NCI-H526 treated with DMSO at 0.1 percent for 48 hours (cell line): ENCODE measurements at places on chromosomes 2 and 18.

- no peak for DNase-seq
Observed at GRCh38 chr18:70190529-70190928, 15.0 kb downstream of the RTTN start.

GRCh38 chr18:7626922-7627440 lies 59.9 kb downstream of the PTPRM start:
- no peak for DNase-seq

DNA sequence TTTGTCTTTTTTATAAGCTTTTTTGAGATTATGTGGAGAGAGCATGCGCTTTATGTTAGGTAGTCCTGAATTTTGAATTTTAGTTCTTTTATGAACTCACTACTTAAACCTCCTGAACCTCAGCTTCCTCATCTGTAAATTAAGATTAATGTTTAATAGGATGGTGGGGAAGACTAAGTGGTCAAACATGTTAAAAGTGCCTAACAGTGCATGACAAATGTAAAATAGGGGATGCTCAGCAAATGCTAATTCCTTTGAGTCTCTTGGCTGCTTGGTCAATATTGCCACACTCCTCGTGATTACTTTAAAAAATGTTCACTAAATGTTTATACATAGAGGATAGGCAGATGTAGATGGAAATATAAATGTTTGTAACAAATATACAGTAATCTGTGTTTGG lies 6.8 kb downstream of the BIRC6 start:
- no peak for DNase-seq

DNA sequence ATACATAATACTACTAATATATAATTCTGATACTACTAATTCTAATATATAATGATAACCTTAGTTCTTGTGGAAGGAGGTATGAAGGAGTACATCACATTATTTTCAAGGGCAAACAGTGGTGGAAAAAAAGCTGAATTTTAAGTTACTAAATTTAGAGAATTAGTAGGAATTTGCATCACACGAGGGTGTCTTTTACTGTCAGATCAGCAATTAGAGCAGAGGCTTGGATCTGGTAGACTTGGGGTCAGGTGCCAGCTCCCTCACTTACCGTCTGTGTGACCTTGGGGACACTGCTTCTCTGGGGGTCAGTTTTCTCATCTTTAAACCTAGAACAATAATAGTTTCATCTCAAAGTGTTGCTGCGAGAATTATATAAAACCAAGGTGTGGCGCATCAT lies 114.1 kb upstream of the NEDD4L start:
- no peak for DNase-seq

DNA sequence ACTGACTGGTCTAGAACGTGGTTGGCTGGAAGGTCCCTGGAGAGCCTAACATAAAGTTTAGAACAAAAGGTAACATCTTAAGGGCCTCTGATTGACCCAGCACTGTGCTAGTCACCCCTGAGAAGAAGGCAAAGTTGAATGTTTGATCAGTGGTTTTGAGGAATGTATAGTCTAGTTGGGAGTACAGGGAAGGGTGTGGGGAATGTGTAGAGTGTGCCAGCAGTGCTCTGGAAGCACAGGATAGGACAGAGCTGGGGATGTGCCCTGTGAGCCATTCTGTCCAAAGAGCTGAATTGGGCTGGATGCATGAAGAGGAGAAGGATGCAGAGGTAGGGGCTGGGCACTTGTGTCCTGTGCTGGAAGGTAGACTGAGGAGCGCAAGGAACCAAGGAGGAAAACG lies 41.0 kb upstream of the DOCK10 start:
- no peak for DNase-seq

DNA sequence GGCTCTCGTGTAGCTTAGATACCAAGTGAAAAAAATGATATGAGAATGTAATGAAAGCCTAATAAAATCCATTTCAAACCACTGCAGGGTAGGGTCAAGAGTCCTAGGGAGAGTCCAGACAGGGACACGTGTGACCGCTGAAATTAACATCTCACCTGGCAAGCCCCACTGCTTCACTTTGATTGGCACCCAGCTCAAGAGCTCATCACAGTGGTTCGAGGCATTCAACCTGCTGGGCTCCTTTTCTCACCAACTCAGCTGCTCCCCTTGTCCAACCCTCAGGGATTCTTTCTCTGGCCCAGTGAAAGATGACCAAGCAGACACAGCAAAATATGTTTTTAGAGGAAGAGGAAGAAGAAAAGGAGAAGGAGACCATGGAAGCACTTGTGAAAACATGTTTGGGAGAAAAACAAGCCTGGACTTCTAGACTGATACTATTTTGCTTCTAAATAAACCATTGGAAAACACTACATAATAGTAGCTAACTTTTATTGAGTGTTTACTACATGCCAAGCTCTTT lies 49.2 kb upstream of the CREB1 start:
- DNase-seq, result no peak

DNA sequence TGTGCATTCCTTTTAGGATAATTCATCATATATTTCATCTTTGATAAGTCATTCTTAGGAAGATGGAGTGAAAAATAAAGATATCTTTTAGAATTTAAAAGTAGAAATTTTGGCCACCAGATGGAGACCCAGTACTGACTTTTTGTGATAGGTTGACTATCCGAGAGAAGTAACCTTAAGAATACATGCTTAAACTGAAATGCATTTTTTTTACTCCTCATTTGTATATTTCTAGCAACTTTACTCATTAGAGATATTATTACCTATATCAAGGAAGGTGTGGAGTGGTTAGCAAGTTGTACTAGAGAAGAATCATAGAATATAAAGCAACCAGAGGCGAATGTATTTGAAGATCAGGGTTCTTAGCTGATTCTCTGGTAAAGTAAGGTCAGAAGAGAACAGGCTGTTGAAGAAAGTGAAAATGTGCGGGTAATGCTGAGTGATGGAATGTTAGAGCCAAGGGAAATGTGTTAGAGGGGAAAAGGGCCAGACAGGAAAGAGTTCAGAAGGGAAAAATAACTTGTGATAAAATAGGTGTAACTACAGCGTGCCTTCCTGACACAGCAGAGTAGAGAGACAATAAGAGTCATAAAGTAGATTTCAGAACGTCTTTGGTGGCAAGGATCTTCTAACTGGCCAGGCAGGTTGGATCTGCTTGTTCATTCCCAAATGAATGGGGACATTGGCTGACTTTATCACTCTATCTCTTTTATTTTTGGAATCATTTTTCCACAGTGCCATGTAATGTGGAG lies 52.3 kb downstream of the TDRD15 start:
- DNase-seq, result no peak

DNA sequence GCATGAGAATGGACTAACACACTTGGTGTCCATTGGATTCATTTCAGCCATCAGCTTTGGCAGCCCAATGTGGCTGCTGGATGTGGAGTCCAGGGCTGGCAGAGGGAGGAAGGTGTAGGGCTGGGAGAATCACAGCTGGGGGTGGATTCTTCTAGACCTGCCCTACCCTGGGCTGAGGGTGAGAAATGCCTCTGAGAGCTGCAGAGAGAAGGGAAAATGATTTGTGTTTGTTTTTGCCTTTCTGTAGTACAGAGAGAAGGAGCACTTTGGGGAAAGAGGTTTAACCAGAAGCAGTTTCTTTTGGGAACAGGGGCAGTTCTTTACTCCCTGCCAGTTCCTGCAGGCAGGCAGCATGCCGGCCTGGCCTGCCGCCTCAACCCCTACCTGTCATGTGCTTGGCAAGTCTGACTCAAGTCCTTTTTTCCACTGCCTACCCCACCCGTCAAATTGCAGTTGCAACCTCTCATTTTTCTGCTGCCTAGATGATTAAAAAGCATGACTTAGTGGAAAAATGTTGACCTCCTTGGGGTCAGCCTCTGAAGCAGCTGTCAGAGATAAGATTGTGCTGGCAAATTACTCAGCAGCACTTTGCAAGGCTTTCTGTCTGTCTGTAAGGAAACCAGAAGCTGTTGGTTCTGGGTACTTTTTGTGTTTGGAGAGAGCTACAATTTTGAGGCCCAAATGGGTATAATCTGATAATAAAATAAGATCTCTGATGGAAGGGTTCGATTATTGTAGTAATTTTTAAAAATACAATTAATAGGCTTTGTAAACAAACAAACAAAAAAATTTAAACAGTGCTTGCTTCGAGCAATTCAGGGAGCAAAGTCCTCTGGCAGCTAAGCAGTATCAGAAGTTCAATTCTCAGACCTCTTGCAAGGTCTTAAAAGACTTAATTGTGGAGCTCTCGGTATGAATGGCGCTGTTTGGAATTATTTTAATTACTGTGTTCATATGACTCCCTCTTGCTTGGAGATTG lies 21.7 kb downstream of the LBH start:
- DNase-seq, result no peak

DNA sequence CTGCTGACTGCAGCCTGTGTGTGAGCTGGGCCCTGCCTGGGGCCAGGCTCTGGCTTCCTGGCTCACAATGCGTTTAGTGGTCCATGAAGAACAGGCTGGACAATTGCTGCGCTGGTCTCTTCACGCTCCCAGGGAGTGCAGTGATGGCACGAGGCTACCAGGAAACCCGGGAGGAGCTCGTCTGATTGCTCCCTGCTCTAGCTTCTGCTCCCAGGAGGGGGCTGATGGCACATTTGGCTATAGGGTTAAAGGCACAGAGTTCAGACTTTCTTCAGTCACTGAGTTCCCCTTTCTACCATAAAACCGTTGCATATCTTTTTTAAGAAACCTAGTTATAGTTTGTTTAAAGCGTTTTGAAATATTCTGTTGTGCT lies 60.1 kb downstream of the KCNF1 start:
- DNase-seq, result no peak

DNA sequence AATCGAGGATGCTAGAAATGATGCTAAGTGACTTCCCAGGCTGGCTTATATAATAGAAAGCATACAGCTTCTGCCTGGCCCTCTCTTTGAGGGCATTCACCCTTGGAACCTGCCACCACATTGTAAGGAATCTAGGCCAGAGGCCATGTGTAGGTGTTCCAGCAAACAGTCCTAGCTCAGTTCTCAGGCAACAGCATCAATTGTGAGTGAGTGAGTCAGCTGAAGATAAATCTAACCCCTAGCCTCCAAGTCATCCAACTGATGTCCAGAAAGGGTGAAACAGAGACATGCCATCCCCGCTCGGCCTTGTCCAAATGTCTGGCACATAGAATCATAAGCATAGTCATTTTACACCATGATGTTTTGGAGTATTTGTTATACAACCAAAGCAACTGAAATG lies 324.3 kb upstream of the KLHL14 start:
- DNase-seq, result no peak

DNA sequence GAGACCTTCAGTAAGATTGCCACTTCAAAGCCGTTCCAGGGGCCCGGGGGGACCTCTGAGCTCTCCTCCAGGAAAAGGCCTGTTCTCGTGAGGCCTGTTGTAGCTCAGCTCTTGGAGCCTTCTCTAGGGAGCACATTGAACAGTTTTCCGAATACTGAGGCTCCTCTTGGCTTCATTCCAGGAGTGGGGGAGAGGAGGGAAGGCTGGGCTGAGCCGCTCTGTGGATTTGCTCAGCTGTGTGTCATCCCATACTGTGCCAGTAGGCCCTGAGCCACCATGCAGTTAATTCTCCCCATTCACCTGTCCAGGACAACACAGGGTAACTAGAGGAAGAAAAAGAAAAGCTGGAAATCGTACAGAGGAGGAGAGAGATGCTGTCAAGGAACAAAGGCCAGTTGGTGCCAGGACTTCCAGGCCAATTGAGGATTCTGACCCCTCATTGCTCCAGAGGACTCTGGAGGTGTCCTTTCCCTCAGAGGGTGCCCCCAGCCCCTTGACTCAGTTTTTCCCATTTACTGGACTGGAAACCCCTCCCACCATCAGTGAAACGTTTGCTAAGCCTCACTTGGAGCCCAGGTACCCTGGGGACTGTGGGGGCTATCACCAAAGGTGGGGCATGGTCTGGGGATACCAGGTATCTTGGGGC lies 41.4 kb downstream of the HS1BP3 start:
- no peak for DNase-seq

DNA sequence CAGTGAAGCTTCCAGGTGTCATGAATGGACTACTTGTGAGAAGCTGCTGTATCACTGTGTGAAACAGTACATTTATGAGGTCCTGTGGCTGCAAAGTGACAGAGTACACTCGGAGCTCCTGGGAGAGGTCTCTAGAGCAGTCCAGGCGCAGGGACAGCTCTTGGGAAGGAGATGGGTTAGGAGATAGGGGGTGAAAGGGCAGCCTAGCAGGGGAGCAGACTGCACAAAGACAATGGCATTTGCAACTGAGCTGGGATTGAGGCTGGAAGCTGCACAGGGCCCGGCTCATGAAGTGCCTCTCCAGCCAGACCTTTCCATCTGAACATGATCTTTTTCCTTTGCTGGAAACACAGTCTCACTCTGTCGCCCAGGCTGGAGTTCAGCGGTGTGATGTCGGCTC lies 83.6 kb downstream of the RHOB start:
- no peak for DNase-seq

DNA sequence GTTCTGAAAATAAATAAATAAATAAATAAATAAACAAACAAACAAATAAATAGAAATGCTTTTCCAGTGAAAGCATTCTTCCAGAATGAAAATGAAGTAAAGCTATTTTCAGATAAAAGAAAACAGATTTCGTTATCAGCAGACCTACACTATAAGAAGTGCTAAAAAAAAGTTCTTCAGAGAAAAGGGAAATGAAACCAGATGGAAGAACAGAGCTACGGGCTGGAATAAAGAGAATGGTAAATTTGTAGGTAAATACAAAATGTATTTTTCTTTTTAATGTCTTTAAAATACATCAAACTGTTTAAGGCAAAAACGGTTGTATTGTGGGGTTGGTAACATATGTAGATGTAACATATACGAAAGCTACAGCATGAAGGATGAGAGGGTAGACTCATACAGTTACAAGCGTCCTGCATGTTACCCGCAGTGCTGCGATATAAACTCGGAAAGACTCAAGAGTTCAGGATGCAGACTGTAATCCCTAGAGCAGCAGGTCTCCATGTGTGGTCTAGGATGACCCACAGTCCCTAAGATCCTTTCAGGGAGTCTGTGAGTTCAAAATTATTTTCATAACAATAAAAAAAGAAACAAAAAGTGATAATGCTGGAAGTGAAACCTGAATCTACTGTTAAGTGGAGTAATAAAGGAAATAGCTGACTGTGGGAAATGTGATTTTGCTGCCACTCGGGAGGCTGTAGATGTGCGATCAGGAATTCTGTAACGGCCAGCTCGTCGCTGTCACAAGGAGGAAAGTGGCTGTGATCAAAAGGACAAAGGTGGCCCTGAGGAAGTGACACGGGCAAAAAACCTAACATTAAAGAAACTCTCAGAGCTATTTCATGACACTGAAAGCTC lies 5.3 kb upstream of the RAB12 start:
- no peak for DNase-seq

DNA sequence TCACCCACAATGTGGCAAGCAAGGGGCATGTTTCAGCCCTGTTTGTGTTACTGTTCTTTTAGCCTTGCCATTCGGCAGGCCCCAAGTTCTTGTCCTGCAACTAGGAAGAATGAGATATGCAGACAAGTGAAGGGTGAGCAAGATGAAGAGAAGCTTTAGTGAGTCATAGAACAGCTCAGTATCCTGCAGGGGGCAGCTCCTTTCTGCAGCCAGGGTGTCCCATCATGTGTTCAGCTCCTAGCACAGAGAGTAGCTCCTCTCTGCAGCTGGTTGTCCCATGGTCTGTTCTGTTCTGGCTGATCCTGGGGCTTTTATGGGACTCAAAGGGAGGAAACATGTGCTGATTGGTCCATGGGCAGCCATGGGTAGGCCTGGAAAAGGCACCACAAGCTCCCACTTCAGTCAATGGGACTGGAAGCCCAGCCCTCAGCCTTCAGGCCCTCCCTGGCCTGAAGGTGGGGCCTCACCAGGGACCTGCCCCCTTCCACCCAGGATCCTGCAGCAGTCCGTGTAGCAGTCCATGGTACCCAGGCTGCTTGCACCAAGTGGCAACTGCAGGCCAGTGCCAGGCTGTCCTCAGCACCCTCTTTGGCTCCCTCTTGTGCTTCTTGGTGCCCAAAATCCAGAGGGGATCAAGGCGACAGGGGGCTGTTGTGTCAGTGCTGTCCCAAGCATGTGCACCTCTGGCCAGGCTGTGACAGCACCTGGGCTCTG lies 326.4 kb downstream of the NR4A2 start:
- no peak for DNase-seq

- DNase-seq, result no peak
Observed at GRCh38 chr2:237869343-237870102, 10.1 kb downstream of the RAMP1 start.
